ENCODE measurements at places on chromosomes 6 and 20.

GRCh38 chr20:416950-417800 is 9.1 kb downstream of the RBCK1 start:
- DNase-seq: no peak

DNA sequence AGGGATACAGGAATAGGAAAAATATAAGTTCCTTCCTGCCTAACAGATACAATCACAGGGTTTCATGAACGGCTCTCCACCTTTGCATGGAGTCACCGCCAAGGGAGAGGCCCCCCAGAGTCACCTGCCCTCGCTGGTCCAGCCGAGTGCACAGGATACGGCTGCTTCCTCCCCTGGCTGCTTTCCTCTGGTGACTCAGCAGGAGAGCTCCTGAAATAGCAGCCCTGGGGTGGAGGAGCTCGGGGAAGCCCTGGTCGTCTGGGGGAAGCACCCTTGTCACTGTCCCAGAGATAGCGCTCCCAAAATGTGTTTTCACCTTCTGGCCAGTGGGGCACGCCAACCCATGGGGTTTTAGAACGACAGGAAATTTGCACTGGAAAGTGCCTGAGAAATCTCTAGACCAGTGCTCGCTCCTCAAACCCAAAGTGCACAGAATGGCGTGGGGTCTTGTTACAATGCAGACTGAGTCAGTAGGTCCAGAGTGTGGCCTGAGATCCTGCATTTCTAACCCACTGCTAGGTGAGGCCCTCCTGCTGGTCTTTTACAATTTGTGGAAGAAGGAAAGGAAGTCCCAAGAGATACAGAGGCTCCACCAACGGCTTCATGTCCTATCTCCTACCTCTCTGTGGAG is 35.9 kb upstream of the FAM50B start:
- DNase-seq: no peak

GRCh38 chr6:144578385-144579350 is 293.5 kb downstream of the UTRN start:
- no peak for DNase-seq

DNA sequence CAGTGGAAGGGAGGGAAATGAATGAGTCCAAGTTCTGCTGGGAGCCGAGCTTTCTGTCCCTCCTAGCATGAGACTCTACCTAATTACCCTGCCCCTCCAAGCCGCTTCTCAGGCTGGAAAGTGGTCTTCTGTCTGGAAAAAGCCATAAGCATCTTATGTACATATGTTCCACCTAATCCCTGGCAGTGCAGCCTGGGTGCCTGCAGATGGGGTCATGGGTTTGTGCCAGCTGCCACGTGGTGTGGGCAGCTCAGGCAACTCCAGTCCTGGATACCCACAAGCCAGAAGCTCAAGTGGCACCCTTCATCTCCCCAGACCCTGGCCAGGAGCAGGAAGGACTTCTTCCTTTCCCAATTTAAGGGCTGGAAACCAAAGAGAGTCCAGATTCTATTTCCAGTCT is 253.1 kb downstream of the LY86 start:
- DNase-seq: no peak

- DNase-seq: no peak
Measured at GRCh38 chr6:490251-491037, 98.9 kb downstream of the IRF4 start.
